Non-pigmented ciliary epithelial cell (primary cell): ENCODE measurements at places on chromosomes 2 and 18.
A peak's percentile ranks its signal among the peaks of the same experiment; 100 is the strongest.

- no peak for DNase-seq
Measured at GRCh38 chr2:215527736-215528135, 91.9 kb upstream of the FN1 start.

DNA sequence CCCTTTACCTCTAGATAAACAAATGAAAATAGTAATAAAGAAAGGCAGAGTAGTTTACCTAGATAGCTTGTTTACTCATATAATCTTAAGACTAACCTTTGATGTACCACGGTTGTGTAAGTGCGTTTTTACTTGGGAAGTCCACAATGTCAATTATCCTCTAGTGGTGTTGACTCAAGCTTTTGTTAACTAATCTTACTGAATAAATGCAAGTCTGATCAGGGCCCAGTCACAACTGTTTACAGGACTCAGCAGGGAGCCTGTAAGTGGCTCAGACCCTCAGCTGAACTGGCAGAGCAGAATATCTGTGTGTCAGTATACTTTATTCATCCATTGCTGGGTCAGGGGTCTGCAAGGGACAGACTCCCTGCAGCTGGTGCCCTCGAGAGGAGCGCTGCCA, 98.1 kb upstream of the ACAA2 start:
- DNase-seq = no peak

DNA sequence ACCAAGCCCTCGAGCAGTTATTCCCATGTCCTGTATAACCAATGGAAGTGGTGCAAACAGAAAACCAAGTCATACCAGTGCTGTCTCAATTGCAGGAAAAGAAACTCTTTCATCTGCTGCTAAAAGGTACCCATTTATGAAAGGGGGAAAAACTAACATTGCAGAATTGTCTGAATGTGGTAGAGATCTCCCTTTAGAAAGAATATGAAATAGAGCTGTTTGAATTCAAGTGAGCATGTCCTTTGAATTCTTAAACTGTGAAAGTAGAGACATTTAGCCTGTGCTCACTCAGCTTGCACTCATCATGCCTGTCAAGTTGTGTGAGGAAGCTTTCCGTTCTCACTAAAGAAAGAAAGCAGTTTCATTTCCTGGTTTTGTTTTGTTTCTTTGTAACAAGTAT, 87.4 kb downstream of the EML4 start:
- DNase-seq = no peak

DNA sequence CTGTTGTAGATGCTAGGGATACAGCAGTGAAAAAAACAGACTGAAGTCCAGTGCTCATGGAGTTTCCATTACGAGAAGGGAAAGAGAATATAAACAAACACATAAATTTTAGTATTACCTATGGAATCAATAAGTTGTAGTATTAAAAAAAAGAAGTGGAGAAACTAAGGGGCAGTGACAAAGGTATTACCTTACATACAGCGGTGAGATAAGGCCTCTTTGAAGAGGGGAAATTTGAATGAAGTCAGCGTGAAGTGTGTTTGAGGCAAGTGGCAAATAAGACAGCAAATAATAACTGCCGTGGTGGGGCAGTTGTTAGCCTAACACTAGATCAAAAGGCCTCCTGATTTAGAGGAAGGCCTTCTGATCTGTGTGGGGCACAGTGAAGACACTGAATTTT, 57.9 kb downstream of the TLK1 start:
- no peak for DNase-seq

GRCh38 chr2:189648846-189649509, 12.3 kb upstream of the ASNSD1 start:
- peak; percentile 57 for DNase-seq

DNA sequence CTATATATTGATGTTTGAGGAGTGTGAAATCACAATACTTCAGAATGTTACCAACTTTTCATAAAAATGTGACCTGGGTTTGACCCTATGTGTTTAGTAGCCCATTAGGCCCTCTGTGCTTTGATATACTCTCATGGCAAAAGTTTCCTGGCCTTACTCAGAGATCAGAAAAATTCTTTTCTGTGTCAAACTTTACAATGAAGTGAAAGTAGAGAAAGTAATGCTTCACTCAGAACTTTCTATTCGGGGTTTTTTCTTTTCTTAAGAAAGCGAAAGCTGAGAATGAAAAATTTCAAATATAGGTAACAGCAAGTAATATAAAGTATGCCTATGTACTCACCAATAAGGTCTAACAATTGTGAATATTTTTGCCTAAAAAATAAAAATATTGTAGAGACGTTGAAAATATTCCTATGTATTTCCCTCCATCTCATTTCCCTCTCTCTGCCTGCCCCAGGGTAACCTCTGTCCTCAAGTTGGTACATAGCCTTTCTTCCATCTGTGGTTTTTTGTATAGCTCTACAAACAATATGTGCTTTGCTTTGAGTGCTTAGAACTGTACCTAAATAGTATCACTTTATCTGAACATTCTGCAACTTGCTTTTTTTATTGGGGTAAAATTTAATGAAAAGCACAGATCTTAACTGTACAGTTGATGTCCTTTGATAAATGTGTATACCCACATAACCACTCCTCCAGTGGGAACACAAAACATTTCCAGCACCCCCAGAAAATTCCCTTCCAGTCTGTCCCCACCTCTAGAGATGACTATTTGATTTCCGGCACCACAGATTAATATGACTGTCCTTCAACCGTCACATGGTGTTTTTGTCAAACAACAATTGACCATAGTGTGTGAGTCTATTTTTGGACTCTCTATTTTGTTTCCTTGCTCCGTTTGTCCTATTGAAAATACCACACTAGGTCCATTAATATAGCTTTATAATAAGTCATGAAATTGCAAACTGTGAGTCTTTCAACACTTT, 10.3 kb upstream of the ACKR3 start:
- no peak for DNase-seq

GRCh38 chr2:72917138-72917876, at the start of gene EMX1:
EMX1 (plus strand) TSS chr2:72917519; CDS start chr2:72917853, 334 bp downstream.
- DNase-seq = no peak

DNA sequence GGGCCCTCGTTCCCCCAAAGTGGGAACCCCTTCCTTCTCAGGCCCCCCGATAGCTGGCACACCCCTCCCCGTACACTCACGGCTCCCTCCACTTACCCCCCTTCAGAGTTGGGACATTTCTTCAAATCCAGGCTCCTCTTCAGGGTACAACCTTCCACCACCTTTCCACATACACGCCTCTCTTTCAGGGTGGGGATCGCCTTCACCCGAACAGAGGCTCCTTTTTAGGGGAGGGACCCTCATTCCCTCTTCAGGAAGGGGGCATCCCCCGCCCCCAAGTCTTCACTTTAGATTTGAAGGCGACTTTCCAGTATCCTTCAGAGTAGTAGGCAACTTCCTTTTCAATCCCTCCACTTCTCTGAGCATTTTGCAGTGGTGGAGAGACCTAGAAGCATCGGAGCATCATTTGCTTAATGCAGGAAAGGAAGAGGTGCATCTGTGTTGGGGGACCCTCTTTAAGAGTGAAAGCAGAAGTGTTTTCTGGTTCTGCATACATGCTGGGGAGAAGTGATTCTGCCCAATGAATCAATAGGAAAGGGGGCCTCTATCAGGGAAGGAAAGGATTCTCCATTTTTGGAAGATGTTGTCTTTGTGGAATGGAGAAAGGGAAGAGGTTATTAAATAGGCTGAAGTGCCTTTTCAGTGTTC, 845 bp downstream of the EML4 start:
- DNase-seq = no peak

GRCh38 chr2:40440835-40441234, 11.1 kb downstream of the SLC8A1 start:
- no peak for DNase-seq

- no peak for DNase-seq
Measured at GRCh38 chr2:134324947-134325346, 71.1 kb downstream of the MGAT5 start.

DNA sequence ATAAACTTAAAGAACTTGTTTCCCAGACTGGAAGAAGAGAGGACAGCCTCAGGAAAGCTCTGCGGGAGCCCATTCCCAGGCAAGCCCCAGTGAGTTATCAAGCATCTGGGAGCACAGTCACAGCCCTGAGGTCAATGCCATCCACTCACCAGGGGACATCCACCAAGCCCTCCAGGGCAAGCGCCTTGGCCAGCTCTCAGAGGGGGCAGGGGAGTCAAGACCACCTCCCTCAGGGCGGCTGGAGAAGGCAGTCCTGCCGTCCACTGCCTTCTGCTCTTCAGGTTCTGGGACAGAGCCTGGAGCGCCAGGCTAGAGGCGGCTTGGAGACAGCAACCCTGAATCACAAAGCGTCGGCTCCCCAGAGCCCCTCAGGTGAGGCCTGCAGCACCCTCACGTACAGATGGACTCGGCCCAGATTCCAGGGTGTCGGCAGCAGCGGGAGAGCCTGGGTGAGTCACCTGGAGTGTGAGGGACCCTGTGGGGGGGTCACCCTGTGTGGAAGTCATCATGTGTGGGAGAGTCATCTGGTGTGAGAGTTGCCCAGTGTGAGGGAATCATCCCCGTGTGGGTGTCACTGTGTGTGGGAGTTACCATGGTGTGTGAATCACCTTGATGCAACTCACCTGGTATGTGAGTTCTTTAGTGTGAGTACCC, 100.9 kb upstream of the TEX51 start:
- DNase-seq = no peak
